ENCODE measurements at places on chromosomes 13 and 19.

- no peaks in the 10 kb centered on the region for H3K4me1 ChIP-seq
- no peaks in the 10 kb centered on the region for H3K36me3 ChIP-seq
- no peak for DNase-seq
- H3K27me3 ChIP-seq, result peaks cover 6% of the 10 kb centered on the region
Measured at GRCh38 chr13:45872566-45872965, 21.0 kb upstream of the SIAH3 start.

DNA sequence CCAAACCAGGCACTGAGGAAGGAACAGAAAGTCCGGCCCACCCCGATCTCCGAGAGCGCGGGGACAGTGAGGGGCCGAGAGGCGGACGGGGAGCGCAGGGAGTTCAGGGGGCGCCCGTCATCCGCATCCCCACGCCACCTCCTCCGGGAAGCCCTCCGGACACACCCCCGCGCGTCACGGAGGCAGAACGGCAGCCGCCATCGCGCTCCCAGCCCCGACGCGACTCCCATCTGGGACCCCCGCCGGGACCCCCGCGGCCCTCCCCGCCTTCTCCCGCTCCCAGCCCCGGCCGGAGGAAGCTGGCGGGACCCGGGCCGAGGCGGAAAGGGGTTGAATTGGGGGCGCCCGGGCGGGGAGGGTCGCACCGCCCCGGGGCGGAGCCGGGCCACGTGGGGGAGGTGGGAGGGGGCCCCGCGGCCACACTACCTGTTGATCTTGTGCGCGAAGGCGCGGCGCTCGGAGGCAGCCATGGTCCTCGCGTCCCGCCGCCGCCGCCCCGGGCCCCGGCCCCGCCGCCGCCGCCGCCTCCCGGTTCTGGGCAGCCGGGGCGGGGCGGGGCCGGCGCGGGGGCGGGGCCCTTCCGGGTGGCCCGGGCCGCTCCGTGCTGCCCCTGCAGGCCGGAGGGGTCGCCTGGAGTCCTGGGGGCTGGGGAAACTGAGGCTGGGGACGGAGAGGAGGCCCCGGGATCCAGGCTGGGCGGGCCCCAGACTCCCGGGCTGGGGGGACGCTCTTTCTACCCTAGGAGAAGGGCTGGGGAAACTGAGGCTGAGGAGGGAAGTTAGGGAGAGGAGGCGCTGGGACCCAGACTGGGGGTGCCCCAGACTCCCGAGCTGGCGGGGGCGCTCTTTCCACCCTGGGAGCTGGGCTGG lies at the start of gene DOCK6:
TSS of gene DOCK6 (minus strand) at position 554 of the 869 bp plus-strand sequence. CDS start at position 470, 84 bp downstream.
- no peaks in the 10 kb centered on the region for H3K4me1 ChIP-seq
- no peak within 1 kb of the TSS for H3K4me3 ChIP-seq
- no peak for DNase-seq
- no peak within 1 kb of the TSS for H3K27ac ChIP-seq
- H3K36me3 ChIP-seq, result no peaks in the 10 kb centered on the region

GRCh38 chr19:49546825-49547565 lies 19.2 kb downstream of the RCN3 start:
- peak; percentile 74 for DNase-seq
- H3K27me3 ChIP-seq, result no peaks in the 10 kb centered on the region
- H3K4me3 ChIP-seq, result no peak overlapping the region
- no peaks in the 10 kb centered on the region for H3K36me3 ChIP-seq

DNA sequence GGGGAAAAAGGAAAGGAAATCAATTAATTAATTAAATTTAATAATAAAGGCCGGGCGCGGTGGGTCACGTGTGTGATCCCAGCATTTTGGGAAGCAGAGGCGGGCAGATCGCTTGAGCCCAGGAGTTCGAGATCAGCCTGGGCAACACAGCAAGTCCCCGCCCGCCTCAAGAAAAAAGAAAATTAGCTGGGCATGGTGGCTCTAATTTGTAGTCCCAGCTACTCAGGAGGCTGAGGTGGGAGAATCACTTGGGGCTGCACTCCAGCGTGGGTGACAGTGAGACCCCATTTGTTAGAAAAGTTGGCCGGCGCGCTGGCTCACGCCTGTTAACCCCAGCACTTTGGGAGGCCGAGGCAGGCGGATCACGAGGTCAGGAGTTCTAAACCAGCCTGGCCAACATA lies 733 bp upstream of the CD320 start:
- H3K36me3 ChIP-seq, result peaks cover 57% of the 10 kb centered on the region
- DNase-seq, result peak; percentile 4
- H3K4me1 ChIP-seq, result peaks cover 52% of the 10 kb centered on the region
- H3K27me3 ChIP-seq, result no peaks in the 10 kb centered on the region
- H3K27ac ChIP-seq, result peak overlapping the region; percentile 87
- peak overlapping the region; percentile 57 for H3K4me3 ChIP-seq

GRCh38 chr19:872266-872951 lies 12.9 kb downstream of the CFD start:
- no peak overlapping the region for H3K4me3 ChIP-seq
- peak; percentile 79 for DNase-seq
- H3K36me3 ChIP-seq, result peaks cover 74% of the 10 kb centered on the region
- H3K27ac ChIP-seq, result no peak overlapping the region

DNA sequence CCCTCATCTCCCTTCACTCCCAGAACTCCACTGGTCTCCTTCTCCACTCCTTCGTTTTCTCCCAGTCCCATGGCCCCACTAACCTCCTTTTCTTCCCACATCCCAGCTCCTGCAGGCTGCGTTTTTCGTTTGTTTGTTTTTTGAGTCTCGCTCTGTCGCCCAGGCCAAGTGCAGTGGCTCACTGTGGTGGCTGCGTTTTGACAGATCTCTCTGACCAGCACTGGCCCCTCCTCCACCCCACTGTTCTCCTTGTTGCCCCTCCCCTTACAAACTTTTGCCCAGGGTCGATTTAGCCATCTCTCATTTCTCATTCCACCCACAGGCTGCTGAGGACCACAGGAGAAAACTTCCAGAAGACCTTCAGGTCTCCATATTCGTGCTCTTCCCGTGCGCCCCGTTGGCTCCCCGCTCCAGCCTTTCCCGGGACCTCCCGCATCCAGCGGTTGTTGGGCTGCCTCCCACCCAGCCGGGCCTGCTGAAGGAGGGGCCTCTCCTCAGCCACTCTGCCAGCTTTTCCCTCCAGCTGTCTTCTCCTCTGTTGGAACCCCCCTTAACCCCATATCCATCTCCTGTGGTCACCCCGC lies 40.6 kb upstream of the GJB6 start:
- no peaks in the 10 kb centered on the region for H3K4me1 ChIP-seq
- no peaks in the 10 kb centered on the region for H3K36me3 ChIP-seq
- H3K27ac ChIP-seq, result no peak overlapping the region
- no peak overlapping the region for H3K4me3 ChIP-seq
- no peaks in the 10 kb centered on the region for H3K27me3 ChIP-seq
